Sigmoid colon (tissue), 7 donors: ENCODE measurements at places on chromosomes 7 and 10. TPM values are rescaled to one million over a fixed set of nuclear protein-coding genes. Genes with fewer than 3 reads are reported as not detected.

DNA sequence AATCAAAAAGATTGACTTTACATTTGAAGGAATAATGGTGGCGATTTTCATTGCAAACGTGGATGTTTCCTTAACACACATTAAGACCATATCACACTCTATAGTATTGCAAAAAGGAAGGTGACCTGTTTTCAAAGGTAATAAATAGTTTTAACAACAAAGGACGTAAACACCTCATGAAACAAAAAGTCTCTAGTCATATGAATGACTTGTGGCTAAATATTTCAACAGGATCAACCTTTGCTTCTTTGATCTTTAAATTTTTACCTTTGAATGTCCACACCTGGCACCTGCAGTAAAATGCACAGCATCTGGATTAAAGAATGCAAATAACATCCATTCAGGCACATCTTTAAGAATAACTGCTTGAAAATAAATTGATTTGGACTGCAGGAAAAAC, 30.0 kb upstream of the FERD3L start:
- H3K36me3 ChIP-seq = no peaks in the 10 kb centered on the region
- no peak overlapping the region for H3K27ac ChIP-seq
- H3K4me3 ChIP-seq = no peak overlapping the region
- no peaks in the 10 kb centered on the region for H3K27me3 ChIP-seq
- no peak for DNase-seq

DNA sequence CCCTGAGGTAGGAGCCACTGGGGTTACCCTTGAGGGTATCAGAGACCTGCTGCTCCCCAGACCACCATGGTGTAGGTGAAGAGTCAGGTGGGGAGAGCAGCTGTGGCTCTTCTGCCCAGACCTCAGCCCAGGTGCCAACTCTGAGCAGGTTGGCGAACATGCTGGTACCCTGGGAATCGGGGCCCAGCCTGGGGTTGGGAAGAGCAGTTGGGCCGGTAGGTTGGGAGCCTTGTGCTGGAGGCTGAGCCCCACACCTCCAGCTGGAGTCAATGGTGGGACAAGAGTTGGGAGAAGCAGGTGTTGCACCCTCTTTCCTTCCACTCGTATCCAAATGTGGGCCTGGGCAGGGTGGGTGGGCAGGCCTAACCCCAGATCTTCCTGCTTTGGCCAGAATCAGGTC, 114.5 kb downstream of the CDH23 start:
- no peak overlapping the region for H3K4me3 ChIP-seq
- no peak for DNase-seq
- no peaks in the 10 kb centered on the region for H3K4me1 ChIP-seq

DNA sequence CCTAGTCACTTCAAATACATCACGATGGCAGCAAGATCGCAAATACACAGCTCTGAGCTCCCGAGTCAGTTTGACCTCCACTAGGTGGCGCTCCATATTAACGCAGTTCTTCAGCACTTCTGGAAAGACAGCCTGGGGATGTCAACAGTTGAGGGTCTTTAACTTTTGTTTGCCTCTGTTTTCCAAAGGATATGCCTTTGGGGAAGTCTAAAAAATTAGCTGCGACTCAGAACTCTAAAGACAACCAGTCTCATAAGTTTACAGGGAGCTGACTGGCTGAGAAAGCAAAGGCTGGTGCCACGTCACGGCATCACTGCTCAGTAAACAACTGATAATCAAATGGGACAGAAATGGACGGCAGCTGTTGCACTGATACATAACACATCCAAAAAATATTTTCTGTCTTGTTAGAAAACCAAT, 458.8 kb downstream of the SORCS1 start:
- no peak overlapping the region for H3K27ac ChIP-seq
- DNase-seq = peak; percentile 81
- H3K4me3 ChIP-seq = no peak overlapping the region

- DNase-seq = no peak
- H3K27ac ChIP-seq = no peak overlapping the region
- no peaks in the 10 kb centered on the region for H3K36me3 ChIP-seq
- no peaks in the 10 kb centered on the region for H3K27me3 ChIP-seq
Observed at GRCh38 chr7:143331179-143331801, 15.4 kb downstream of the CLCN1 start.

GRCh38 chr10:9550810-9551209, 1466.9 kb upstream of the CELF2 start:
- H3K36me3 ChIP-seq = no peaks in the 10 kb centered on the region
- no peak overlapping the region for H3K27ac ChIP-seq
- H3K27me3 ChIP-seq = no peaks in the 10 kb centered on the region
- DNase-seq = no peak
- no peak overlapping the region for H3K4me3 ChIP-seq
- peaks cover 7% of the 10 kb centered on the region for H3K4me1 ChIP-seq

The BAMBI gene
- 5.0 TPM for total RNA-seq

The CCL24 gene
- not detected for total RNA-seq

The SH3PXD2A gene
- 33.4 TPM for total RNA-seq

The TACR2 gene
- 184 TPM for total RNA-seq
